ENCODE measurements at places on chromosomes 3 and 15.

DNA sequence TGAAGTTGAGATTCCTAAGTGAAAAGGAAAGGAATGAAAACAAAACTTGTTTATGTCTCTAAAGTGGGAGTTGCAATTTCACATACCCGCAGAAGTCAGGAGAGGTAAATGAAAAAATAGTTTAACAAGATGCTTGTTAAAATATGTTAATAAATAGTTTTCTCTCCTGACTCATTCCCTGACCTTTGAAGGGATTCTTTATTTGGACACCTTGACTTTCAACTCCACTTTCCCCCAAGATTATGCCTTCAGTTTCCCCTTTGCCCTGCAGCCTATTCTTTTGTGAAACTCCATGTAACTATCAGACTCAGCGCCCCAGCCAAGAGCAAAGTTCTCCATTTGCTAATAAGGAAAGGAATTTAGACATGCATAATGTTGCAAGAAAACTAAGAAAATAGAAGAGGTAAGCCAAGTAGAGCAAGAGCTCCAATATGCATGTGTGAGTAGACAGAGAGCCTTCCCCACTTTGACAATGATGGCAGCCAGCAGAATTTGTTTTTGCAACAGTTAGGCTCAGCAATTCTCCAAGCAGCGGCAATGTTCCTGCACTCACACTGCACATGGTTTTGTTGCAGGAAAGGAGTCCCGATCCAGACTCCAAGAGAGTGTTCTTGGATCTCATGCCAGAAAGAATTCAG lies 61.2 kb downstream of the CD200 start:
- DNase-seq = no peak

DNA sequence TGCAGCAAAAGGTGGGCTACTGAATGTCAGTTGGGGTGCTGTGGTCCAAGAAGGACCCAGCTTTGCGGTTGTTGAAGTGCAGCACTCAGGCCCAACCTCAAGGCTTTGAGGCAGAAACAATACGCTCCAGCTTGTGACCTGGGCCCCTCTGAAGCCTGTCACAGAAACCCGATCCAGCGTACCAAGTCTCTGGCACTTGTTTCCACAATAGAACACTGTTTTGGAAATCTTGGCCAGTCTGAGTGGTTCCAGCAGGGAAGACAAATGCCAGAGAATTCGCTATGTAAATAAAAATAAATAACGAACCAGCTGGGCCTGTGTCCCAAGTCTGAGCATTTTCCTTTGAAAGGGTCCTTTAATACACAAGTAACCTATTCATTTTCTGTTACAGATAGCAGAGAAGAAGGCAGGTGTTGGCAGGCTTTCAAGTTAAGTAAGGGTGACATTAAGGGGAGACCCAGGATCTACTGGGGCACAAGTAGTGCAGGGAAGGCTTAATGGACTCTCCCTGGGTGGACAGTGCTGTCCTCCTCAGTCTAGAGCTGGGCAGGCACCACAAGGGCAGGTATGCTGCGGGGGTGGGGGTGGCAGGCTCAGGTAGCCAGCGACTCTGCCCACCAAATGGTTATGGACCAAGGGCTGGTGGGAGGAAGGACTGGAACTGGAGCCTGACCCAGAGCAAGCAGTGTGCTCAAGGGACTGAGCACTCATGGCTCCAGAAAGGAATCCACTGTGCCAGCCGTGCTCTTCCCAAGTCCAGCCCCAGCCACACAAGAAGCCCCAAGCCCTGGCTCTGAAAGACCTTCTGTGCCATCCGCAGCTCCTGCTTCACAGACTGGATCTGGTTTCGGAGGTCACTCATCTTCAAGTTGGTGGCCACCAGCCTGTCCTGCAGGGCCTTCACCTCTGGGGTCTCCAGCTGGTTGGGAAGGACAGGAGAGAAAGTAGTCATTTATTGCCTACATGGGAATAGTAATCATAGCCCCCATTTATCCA lies 26.3 kb downstream of the CCDC13 start:
- no peak for DNase-seq

DNA sequence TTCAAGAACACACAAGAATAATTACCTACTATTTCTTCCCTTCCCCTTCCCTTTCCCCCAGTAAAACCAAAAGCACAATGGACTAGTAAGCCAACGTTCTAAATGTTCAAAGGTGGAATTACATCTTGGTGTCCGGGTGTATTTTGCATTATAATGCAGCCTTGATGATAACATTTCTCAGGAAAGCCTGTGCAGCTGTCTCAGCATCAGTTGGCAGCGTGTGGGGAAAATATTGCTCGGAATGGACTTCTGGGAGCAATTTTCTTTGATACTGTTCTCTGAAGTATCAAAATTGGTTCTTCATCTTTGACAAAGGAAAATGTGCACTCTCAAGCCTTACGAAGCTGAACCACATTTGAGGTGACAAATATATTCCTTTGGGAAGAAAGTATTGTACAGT lies 198.9 kb downstream of the AGBL1 start:
- no peak for DNase-seq

DNA sequence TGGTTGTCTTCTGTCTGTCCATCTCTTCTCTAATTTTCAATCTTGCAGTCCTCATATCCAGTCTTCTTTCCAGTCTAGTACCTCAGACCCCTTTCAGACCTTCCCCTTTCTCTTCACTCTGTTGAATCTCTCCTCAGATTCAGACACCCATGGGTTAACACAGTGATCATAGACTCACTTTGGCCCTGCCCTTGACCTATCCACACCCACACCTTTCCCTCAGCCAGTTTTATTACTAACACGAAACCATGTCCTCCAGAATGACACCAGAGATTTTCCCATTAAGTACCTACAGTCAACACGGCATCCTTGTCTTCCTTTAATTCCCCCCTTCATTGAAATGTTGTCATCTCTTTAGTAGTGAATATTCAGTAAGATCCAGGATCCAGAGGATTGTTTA lies 74.5 kb upstream of the UBE2E2 start:
- DNase-seq = peak; percentile 52

DNA sequence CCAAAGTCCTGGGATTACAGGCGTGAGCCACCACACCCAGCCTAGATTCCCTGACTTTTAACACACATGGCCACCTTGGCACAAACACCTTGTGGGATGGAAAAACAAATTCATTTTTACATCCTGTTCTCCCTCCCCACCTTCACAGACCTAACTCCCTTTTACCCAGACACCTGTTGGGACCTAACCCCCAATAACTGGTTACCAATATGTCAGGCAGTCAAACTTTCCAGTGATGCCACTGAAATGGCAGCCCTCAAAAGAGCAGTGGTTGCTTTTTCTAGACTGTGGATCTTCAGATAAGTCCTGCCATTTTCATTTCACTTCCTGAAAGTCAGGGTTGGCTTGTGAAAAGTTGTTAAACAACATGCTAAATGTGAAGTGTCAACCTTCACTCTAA lies 34.9 kb downstream of the SIN3A start:
- no peak for DNase-seq

GRCh38 chr15:74767167-74768098 lies 14.4 kb upstream of the CSK start:
- no peak for DNase-seq

DNA sequence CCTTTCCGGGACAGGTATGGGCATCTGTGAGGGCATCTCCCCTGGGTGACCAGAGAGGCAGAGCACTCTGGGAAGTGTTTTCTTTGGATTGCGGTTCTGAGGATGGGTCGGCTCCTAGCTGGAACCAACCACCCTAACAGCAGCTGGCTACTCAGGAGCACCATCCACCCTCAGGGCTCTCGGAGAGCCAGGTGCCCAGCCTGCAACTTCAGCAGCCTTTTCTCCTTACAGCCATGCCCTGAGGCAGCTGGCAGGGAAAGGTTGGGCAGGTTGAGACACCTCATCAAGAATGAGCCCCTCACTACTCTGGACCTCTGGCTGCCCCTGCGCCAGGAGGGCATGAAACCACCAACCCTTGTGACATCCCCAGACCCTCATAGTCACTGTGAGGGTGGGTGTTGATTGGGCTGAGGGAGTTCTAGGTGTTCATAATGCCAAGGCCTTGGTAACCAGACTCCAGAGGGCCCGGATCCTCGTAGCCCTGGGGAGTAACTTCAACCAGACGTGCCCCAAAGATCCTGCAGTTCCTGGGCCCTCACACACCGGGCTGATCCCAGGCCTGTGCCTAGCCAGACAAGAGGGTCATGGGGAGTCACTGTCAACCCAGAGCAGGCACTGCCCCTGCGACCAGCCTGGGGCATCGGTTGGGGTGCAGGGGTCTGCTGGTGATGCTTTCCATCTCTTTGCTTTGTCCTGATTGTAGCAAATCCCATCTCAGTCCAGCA lies 114.4 kb upstream of the ABHD17C start:
- no peak for DNase-seq

Data from SW480 (cell line).